AG10803 (cell line): ENCODE measurements at places on chromosomes 1 and 21.

DNA sequence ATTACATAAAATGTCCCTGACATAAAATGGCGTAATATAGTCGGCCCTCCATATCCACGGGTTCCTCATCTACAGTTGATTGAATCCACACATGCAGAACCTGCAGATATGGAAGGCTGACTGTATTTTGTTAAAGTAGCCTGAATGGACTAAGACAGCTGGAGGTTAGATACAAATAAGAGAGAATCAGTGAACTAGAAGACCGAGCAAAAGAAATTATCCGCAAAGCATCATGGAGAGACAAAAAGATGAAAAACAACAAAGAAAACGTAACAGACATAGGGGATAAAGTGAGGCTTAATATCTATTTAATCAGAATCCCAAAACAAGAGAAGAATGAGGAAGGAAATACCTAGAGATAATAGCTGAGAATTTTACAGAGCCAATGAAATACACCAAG is 20.3 kb downstream of the LTN1 start:
- DNase-seq = no peak

GRCh38 chr1:118099686-118100085 is 85.3 kb downstream of the SPAG17 start:
- no peak for DNase-seq

- peak; percentile 56 for DNase-seq
These were observed 6.9 kb upstream of the PTGFR start for GRCh38 chr1:78483903-78484302.

GRCh38 chr21:27047283-27047657 is 80.4 kb upstream of the ADAMTS5 start:
- DNase-seq = no peak

GRCh38 chr1:245276445-245276844 is 121.7 kb downstream of the KIF26B start:
- no peak for DNase-seq

DNA sequence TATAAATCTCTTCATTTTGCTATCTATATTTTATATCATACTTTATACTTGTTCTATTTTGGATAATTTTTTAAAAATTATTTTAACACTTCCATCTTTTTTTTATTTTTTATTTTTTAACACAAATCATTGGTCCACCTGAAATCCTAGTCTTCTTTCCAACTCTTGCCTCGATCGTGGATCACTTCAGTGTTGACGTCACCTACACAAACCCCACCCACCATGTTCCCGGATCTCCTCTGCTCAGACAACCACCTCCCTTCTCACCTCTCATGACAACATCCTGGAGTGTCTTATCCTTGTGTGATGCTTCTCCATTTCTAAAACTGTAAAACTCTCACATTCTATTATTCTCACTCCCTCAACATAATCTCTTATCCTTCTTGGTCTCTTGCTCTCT is 34.1 kb upstream of the BTG3 start:
- no peak for DNase-seq

- no peak for DNase-seq
These were observed 15.5 kb downstream of the ETS2 start for GRCh38 chr21:38821248-38821647.

- DNase-seq = peak; percentile 52
These were observed 3.9 kb upstream of the AJAP1 start for GRCh38 chr1:4650481-4650880.

DNA sequence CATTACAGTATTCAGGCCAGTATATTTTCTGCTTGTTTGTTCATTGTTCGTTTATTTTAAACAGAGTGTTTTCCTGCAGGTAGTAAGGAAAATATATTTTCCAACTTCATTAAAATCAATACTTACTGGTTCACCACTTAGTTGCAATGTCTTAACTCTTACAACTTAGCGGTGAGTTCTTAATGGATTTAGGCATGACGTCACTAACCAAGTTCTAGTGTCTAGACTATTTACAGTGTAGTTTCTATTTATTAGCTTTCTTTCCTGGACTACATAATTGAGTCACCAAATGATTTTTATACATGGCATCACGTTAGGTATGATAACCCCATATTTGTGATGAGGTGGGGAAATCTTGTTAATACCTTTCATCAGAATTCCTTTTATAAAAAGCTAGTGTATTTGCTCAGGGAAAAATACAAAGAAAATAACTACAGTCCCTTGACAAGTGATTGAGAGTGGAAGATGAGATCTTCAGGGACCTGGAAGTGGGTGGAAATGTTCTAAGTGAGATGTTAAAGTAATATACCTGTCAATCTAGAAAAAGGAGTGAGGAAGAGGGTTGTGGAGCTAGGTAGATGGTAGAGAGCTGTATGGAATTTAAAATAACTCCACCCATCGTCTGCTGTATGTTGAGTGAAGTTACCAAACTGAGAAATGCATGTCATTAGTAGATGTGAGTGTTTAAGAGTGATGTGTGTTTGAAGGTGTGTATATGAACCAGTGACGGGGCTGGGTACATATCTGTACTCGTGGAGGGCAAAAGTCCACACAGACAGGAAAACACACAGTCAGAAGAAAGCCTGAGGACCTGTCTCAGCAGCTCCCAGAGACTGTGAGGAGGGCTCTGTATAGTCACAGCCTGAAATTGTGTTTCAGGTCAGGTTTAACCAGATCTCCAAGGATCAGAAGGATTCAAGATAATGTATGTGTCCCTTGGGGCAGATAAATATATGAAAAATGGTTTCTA is 197.6 kb upstream of the ADAMTS5 start:
- DNase-seq = no peak

DNA sequence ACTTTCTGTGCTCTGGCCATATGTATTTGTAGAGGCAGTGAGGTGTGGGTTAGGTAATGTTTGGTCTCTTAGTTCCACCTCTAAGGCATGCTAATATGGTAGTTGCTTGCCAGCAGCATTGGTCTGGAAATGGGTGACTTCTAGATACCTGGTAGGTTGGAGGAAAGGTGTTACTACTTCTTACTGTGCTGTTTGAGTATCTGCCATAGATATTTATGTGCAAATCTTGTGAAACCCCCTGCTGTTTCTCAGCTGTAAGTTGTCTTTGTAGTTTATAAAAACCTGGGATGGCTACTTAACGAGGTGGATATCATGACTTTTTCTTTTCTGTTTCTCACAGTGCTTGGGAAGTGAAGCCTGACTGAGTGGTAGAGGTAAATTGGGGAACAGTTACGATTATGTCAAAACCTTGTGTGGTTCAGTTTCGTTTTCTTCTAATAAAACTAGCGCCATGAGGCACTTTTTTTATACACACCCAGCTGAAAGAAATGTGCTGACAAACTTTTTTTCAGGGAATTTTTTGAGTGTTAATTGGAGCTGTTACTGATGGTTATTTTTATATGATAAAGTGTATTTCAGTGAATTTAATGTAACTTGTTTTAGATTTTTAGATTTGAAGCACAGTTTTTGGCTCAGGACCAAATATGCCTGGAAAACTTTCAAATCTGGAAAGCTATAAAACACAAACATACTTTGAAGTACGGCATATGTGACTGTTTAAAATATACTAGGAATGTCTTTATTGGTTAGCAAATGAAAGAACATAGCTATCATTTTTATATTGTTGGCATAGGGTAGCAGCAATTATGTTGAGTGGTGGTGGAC is 42.1 kb downstream of the CAMSAP2 start:
- peak; percentile 49 for DNase-seq

- no peak for DNase-seq
These were observed 14.7 kb downstream of the BTBD19 start for GRCh38 chr1:44822981-44823451.

GRCh38 chr1:55816456-55817426 is 601.6 kb upstream of the USP24 start:
- DNase-seq = peak; percentile 31

GRCh38 chr1:150006881-150007421 is 3.6 kb downstream of the OTUD7B start:
- DNase-seq = no peak

- no peak for DNase-seq
These were observed 159.8 kb upstream of the KCNJ6 start for GRCh38 chr21:38075833-38076587.

- no peak for DNase-seq
These were observed 1313.7 kb downstream of the NCAM2 start for GRCh38 chr21:22311741-22312462.

- DNase-seq = no peak
These were observed 10.3 kb downstream of the SIM2 start for GRCh38 chr21:36709030-36709867.

DNA sequence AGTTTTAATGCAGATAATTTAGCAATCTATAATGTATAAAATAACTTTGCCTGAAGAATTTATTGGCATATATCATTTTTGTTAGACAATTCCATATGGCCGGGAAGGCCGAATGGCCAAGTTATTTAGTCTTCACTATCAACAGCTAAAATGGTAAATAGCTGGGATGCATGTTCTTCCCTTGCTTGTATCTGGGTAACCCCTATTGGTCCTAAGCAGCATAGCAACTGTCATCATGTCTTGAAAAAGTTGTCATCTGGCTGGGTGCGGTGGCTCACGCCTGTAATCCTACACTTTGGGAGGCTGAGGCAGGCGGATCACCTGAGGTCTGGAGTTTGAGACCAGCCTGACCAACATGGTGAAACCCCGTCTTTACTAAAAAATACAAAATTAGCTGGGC is 340.0 kb upstream of the DPYD start:
- no peak for DNase-seq

- no peak for DNase-seq
These were observed 308.5 kb downstream of the NTNG1 start for GRCh38 chr1:107449326-107449725.

- DNase-seq = no peak
These were observed 10.5 kb upstream of the OLIG1 start for GRCh38 chr21:33059380-33059841.

DNA sequence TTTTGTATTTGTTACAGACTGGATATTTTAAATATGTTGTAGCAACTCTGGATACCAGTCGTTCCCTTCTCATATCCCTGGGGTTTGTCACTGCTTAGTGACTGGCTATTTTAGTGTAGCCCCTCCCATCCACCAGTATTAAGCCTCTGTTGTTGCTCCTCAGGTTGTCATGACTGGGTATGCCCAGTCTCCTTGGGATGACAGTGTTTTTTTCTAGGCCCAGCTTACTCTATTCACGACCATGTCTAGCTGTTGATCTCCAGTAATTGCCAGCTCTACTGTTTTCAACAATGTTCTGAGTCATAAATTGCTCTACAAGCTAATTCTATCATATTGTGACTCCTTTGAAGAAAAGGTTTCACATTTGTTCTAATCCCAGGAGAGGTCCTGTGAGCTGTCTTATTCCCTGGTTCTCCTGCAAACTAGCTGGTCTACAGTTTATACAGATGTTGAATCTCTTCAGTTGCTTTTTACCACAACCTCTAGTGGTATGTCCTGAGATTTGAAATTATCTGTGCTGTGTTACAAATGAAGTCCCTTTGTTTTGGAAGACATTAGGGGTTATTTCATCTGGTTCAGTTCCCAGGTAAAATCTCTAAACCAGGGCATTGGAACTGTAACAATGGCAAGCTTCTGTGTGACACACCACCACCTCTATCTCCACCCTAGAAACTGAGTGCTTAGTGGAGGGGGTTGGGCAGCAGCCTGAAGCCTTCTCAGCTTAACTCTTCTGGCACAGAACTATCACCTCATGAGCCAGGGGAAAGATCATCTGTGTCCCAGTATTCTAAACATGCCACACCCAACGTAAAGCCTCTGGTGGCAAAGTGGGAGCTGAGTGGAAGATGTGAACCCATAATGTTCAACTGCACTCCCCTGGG is 124.6 kb downstream of the TRIM33 start:
- DNase-seq = no peak

DNA sequence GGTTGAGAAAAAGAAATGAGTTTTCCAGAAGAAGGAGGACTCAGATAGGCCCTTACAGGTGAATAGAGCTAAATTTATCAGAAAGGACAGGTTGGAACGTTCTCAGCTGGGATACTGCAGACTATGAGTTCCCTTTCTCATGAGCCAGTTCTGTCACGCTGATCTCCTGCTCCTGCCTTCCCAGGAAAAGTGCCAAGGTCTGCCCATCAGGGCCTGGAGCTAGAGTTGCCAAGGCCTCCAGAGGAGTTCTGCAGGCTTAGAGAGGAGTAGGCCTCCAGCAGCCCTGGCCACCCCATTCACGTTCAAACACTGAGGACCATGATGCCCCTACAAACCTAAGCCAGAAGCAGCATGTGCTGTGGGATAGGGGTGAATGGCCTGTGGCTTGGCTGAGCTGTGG is 126.8 kb upstream of the TNR start:
- no peak for DNase-seq
